ENCODE measurements at places on chromosomes 2 and 18.

GRCh38 chr2:62641410-62641843 lies 64.1 kb upstream of the EHBP1 start:
- no peak for DNase-seq

- peak; percentile 82 for DNase-seq
Measured at GRCh38 chr18:49819823-49820671, 6.7 kb upstream of the ACAA2 start.

DNA sequence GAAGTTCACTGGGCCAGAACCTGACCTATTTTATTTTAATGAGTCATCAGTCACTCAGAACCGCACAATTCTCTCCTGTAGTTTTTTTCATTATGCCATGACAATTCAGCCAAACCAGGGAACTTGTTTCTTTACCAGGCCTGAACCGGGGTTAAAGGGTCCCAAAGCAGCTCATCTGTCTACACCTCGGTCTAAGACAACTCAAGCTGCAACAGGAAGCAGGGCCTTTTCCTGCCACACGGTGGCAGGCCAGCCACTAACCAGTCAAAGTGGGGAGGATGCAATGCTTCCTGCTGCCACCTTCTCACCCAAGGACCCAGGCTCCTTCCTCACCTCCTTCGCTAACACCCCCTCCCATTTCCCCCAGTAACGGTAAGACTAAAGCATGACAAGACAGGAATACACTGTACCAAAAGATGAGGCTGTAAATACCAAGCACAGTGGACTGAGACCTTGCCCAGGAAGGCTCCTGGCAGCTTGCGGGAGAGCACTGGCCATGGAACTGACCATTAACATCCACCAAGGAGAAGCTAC lies 56.7 kb upstream of the ACKR3 start:
- peak; percentile 58 for DNase-seq

- no peak for DNase-seq
Measured at GRCh38 chr2:218345491-218346236, 11.0 kb upstream of the CATIP start.

DNA sequence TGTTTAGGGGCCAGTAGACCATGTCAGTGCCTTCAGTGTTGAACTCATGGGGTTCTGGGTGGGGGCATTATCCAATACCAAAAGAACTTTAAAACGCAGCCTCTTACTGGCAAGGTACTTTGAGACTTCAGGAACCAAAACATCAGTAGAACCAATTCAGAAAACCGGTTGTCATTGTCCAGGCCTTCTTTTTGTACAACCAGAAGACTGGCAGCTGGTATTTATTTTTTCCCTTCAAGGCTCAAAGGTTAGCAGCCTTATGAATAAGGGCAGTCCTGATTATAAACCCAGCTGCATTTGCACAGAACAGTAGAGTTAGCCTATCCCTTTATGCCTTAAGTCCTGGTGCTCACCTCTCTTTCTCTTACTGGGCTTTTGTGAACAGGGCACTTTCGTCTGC lies 113.8 kb upstream of the EML6 start:
- DNase-seq: no peak

DNA sequence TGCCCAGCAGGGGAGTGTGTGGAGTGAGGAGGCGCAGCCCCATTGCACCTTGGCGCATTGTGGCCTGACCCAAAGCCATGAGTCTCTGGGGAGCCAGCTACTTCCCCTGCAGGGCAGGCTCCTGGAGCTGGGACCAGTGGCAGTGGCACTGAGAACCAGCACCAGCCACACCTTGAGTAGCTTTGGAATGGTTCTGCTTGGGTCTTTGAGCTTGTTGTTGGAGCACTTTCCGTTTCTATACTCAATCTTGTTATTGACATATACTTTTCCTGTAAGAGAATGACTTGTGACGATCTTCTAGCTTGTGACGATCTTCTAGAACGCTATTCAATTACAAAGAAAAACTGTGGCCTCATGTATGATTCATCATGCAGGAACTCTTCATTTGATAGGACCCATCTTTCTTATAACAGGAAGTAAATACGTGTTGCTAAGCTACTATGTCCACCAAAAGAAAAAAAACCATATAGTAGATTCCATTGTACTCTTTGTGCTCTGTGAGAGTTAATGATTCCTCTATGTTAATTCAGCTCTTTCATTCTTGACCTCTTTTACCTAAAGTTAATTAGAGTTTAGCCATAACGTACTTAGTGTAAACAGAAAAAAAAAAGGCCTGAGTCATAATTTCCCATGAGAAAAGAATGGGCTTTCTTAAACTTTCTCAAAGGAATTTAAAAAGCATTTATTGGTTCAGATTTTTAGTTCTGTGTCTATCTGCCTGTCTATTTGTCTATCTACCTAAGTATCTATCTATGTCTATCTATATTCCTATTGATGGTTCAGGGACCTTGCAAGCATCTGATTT lies 113.1 kb downstream of the GATA6 start:
- peak; percentile 55 for DNase-seq

GRCh38 chr2:3392216-3392615 lies 12.7 kb downstream of the TRAPPC12 start:
- no peak for DNase-seq

DNA sequence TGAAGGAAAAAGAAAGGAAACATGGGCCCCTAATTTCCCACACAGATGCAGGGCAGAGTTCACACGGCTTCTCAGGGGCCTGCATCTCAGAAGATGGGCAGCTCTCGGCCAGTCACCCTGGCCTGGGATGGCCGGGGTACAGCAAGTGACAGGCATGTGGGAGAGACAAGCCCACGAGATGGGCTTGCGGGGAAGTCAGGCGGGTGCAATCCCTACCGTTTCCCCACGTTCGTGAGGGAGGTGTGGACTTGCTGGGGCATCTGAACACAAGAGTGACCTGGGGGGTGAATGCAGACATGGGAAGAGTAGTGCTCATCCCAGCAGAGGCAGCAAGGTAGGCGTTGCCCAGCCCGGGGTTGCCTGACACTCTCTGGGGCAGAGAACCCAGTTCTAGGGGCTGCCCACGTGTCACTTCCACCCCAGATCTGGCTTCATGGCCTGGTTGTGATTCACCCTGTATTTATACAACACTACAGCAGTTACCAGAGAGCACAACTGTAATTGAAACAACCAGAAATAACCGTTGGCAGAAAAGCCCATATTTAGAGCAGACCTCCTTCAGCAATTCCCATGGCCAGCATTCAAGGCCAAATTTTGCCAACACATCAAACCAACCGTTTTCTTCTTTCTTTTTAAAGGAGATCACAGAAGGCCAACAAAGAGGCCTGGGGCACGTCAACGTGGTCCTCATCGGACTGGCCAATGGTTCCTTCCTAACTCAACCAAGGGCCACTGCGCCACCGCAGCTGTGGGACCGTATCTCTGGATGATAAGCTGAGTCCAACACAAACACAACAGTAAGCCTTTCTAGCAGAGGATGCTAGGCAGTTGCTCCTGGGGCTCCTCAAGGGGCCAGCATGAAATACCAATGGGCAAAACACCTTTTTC lies 58.4 kb downstream of the PARD6G start:
- no peak for DNase-seq

DNA sequence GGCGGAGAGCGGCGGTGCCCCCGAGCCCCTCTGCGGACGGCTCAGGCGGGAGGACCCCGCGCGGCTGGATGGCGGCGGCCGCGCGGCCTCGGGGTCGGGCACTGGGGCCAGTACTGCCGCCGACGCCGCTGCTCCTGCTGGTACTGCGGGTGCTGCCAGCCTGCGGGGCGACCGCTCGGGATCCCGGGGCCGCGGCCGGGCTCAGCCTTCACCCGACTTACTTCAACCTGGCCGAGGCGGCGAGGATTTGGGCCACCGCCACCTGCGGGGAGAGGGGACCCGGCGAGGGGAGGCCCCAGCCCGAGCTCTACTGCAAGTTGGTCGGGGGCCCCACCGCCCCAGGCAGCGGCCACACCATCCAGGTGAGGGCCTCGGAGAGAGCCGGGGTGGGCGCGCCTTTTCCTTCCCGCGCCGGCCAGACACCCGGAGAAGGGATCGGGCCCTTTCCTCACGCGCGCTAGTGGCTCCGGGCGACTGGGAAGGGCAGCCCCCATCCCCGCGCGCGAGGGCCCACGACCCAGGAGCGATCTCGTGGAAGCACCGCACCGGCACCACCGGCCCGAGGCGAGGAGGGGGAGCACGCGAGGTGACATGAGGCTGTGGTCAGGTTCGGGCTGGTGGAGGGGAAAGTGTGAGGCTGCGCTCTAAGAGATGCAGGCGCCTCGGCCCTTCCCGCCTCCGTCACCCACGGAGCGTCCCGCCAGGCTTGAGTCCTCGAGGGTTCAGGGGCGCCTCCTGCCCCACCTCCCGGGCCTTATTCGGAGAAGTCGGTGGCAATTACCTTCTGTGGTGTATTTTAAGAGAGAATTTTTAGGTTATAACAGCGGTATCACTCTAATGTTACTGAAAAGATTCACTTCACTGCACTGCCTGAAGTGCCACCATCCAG lies 607 bp downstream of the LAMA3 start:
- DNase-seq: peak; percentile 0

DNA sequence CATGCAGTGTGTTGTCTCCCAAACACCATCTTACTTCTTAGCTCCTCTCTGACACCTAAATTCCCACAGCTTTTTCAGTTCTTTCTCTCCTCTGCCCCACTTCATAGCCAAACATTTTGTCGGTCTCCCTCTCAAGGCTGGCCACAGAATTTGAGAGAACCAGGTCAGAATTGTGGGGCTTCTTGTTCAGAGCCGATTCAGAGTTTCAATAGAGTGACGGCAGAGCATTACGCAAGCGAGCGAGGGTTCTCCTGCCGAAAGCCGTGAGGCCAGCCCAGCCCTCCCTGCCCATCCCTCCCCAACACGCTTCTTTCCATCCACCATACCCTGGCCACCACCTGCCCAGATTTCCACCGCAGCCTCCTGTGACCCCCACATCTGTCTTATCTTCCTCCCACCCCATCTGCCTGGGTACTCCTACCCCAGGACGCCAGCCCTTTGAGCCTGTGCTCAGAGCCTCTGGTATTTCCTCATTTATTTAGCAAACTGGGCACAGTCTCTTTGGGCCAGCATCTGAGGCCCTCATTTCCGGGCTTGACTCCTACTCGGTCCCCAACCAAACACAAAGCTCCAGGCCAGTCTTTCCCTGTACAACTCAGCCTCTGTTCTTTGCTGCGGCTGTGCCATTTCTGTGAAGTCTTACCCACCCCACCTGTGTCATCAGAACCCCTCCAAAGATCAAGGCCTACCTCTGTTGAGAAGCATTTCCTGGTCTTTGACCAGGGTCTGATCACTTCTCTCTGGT lies 70.0 kb upstream of the MAP4K4 start:
- DNase-seq: no peak

GRCh38 chr2:187529977-187530721 lies 24.1 kb downstream of the TFPI start:
- no peak for DNase-seq

DNA sequence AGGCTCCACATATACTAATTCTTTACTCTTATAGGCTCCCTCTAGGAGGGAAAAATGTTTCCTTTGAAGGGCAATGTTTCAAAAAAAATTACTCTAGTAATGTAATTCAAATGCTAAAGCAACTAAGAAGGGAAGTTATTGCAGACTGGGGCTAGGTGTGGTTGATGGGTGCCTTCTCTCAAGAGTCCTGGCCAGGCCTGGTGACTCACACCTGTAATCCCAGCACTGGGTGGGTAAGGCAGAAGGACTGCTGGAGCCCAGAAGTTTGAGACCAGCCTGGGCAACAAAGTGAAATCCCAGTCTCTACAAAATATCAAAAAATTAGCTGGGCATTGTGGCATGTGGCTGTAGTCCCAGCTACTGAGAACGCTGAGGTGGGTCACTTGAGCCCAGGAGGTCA lies 31.2 kb upstream of the CDKL4 start:
- no peak for DNase-seq

- DNase-seq: no peak
Measured at GRCh38 chr2:96815326-96816126, 542 bp upstream of the CNNM3 start.

DNA sequence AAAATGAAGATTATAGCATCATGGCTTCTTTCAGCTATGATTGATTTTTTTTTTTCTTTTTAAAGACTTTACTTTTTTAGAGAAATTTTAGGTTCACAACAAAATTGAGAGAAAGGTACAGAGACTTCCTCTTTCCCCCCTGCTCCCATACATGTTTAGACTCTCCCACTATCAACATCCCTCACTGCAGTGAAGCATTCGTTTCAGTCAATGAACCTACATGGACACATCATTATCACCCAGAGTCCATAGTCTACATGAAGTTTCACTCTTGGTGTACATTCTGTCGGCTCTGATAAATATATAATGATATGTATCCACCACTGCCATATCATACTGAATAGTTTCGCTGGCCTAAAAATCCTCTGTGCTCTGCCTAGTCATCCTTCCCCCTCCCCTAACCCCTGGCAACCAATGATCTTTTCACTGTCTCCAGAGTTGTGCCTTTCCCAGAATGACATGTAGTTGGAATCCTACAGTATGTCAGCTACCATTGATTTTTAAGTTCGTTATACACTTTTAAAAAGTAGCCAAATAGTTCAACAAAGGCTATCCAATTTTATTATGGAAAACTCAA lies 86.8 kb downstream of the GPD2 start:
- DNase-seq: no peak

Measured in CD4-positive, alpha-beta memory T cell (primary cell).